ENCODE measurements at places on chromosomes 7 and 10.
A peak's percentile ranks its signal among the peaks of the same experiment; 100 is the strongest.

- DNase-seq = no peak
Measured at GRCh38 chr7:135380351-135380750, 129.6 kb downstream of the CNOT4 start.

DNA sequence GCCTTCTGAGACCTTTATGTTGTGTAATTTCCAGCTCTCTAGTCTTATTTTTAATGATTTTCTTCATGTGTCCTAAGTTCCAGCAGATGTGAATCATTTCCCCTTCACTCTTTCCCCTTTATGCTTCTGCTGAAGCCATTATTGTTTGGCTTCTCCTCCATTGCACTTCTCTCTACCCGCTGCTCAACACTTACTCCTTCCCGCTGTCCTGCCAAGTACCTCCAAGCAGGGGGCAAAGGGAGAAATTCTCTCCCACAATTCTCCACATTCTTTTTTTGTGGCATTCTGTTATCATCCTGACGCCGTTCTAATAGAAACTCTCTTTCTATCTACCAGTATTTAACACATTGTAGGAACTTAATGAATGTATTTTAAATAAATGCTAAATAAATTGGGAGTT is 388.9 kb upstream of the TPK1 start:
- DNase-seq = no peak

- DNase-seq = no peak
Measured at GRCh38 chr7:33485747-33486493, 356.6 kb downstream of the BBS9 start.

DNA sequence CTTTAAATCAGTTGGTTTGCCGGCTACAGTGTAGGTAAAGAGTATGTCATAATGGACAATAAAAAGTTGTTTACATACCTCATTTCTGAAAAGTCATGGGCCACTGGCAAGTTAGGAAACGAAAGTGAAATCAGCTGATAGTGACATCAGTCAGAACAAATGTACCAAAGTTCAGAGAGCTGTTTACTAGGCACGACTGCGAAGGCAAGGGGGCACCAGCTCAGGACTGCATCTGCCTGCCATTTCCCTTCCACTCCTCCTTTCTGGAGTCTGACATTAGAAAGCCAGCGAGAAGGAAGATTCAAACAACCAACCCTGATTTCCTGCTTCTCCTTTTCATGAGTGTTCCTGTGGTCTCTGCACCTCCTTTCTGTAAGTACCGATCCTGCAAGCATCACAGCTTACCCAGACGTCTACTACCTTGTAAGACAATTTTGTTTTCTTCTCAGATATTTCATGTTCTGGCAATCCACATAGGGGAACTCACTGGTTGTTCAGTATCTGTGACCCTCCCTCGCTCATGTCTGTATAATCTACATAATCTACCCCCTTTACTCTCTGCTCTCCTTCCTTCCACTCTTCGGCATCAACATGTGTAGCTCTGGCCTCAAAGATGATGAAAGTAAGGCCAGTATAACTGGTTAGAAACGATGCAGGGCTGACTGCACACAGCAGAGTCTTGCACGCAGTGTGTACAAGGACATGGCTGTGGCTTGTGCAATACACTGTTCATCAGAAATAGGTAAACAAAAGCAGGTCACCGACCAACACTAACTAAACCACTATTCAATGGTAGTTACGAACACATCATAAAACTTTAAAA is at the start of gene TMEM140:
TMEM140 (plus strand) TSS at position 174 of the 823 bp plus-strand sequence. CDS start 16,370 bp downstream, outside the sequence.
- DNase-seq = peak; percentile 62

DNA sequence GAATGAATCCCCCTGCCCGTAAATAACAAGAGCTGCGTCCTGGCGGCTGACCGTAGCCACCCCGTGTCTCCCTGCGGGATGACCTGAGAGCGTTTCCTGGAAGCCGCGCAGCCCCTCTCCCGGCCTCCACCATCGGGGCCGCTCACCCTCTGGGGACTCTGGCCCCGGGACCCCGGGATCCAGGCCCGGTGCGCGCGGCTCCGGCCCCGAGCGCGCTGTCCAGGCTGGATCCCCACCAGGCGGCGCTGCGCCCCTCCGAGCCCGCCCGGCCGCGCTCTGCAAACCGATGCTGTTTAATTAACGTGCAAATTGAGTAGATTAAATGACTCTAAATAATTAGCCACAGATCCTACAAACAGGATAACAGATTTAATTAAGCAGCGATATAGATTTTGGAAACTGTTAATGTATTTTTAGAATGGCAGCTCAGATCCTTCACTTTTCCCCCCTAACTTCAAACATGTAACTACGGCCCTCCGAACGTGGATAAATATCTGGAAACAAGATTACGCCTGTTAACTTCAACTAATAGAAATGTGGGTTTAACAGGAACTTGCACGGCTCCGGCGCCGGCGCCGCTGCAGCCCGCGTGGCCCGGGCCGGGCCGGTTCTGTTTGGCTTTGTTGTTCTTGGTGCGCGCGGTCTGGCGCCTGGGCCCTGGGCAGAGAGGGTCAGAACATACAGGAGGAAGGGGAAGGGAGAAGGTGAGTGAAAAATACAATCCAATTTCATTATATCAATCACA is 7.1 kb upstream of the UNCX start:
- DNase-seq = peak; percentile 63

DNA sequence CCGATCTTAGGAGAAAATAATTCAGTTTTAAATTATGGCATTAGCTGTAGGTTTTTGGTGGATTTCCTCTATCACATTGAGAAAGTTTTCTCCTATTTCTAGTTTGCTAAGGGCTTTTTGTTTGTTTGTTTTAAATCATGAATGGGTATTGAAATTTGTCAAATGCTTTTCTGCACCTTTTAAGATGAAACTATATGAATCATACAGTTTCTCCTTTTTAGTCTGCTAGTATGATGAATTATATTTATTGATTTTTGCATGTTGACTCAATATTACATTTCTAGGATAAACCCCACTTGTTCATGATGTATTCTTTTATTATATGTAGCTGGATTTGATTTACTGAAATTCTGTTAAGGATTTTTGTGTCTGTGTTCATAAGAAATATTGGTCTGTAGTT is 70.3 kb upstream of the PIP4K2A start:
- no peak for DNase-seq

DNA sequence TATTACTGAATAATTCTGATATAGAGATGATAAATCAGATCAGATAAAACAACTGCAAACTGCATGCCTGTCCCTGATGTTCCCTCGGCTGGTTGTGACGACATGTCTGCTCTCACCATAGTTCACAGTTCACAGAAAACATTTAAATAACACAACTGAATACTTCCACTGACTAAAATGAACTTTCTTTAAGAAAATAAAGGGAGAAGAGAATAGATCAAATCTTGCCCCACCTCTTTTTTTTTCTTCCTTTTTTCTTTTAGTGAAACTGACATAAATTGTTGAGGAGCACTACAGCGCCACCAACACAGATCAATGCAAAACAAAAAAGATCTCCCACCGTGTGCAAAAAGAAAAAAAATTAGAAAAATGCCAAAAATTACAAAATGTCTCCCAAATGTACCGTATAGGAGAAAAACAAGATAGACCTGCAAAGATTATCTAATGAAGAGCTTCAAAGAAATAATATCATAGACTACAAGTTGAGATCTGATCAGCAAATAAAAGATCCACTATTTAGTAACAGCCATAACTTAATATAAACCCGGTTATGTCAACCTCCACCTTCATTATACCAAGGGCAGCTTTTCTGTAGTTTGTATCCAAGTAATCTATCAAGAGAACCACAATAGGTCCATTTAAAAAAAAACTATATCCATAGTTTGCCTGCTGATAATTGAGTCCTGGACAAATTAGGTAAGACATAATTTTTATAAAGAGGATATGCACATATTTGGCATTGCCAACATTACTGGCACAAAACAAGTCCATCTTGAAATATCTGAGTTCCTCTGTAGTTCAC is 30.7 kb upstream of the EPC1 start:
- peak; percentile 44 for DNase-seq

GRCh38 chr7:34756691-34757090 is 98.7 kb downstream of the NPSR1 start:
- DNase-seq = no peak

GRCh38 chr7:74068378-74069085 is 15.1 kb upstream of the LIMK1 start:
- no peak for DNase-seq

- DNase-seq = no peak
Measured at GRCh38 chr7:48350515-48350914, 179.3 kb downstream of the ABCA13 start.

- no peak for DNase-seq
Measured at GRCh38 chr7:44141221-44141850, at the start of gene MYL7. Gene MYL7, minus strand, starts transcription at chr7:44141332. Its CDS starts 27 bp downstream, at chr7:44141305.

DNA sequence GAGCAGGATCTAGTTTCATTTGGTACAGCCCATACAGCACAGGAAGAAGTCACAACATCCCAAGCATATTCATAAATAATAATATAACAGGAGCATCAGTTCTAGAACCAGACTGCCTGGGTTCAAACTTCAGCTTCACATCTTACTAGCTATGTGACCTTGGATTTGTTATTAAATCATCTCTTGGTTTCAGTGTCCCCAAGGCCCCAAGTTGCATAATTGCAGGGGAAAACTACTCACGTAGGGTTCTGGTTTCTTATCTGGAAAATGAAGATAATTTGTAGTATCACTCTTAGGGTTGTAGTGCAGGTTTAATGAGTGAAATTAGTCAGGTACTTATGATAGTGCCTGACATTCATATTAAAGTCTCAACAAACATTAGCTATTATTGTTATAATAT is 5.5 kb upstream of the IQUB start:
- DNase-seq = no peak

Data from activated CD4-positive, alpha-beta T cell treated with anti-CD3 and anti-CD28 coated beads for 48 hours (primary cell).